RCC 7860 (cell line): ENCODE measurements at places on chromosomes 11 and 22.

GRCh38 chr11:90818196-90818745 is 595.4 kb upstream of the CHORDC1 start:
- no peak for DNase-seq

GRCh38 chr11:73655686-73656085 is 9.3 kb downstream of the PLEKHB1 start:
- DNase-seq: no peak

- no peak for DNase-seq
Measured at GRCh38 chr11:75810637-75811390, 4.2 kb upstream of the UVRAG start.

DNA sequence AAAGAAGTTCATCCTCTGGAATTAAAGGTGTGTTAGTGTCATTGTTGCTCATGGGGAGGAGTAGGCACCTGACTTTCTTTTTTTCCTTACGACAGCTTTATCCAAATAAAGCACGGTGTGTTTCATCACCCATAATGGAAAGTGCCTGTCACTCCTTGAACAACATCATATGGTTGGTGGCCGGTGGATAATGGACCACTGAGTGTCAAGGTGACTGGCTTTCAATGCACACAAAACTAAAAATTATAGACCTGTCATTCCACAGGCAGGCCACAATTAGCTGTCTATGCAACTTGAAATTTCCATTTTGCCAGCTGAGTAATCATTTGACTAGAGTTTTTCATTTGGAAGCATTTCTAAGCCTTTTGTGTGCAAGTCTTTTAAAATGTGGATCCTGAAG is 45.0 kb upstream of the MPPED2 start:
- no peak for DNase-seq

DNA sequence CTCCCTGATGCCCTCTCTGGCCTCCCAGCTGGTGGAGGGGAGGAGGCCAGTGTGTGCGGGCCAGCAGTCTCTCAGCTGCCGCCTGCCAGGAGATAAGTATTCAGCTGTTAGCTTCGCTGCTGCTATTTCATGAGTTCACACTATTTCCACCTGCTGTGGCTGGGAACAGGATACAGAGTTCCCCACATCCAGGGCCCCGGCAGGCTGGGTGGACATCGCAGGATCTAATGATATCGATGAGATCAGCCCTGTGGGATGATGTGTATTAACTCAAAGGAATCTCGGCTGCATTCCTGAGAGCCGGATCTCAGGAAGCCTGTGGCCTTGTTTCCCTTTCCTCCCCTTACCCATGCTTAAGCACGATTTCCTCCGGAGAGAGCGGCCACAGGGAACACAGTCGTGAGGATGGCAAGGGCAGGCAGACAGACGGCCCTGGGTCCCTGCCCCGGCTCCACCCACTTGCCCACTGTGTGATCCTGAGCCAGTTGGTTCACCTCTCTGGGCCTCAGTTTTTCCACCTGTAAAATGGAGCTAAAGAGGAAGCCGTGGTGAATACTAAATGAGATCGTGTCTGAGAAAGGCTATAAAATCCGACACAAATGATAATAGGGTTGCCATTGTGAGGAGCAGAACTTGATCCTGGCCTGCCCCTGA is 6.5 kb upstream of the PVALB start:
- no peak for DNase-seq

- no peak for DNase-seq
Measured at GRCh38 chr22:22196018-22196533, 48.5 kb upstream of the VPREB1 start.

DNA sequence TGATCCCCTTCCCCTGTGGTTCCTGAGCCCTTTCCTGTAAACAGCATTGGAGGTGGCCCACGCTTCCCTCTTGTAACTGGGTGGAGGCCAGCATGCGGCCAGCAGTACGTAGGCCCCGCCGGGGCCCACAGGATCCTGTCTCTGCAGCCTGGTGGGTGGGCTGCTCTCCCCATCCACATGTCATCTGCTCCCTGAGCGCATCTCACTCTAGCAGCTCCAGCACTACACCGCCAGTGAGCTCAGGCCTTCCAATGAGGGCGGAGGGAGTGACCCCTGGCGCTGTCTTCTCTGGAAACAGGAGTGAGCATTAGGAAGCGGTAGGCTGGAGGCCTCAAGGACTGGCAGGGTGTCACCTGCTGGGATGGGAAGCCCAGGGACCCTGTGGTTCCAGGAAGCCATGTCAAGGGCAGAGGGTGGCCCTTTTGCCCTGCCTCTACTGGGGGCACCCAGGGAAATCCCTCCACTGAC is 363.9 kb downstream of the TBC1D22A start:
- no peak for DNase-seq

DNA sequence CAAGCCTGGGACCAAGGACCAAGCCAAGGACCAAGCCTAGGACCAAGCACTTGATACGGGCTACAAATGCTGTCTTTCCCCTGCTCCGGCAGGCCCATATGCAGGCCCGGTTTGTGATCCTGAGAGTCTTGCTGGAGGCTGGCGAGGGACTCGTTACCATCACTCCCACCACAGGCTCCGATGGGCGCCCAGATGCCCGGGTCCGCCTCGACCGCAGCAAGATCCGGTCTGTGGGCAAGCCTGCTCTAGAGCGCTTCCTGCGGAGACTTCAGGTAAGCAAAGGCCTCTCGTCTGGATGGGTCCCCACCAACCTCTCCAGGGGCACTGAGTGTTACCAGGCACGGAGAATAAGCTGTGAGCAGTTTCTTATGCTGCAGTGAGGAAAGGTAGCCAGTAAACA is 13.2 kb upstream of the BBS1 start:
- no peak for DNase-seq

GRCh38 chr11:46382646-46383403 is 1.4 kb downstream of the MDK start:
- no peak for DNase-seq

DNA sequence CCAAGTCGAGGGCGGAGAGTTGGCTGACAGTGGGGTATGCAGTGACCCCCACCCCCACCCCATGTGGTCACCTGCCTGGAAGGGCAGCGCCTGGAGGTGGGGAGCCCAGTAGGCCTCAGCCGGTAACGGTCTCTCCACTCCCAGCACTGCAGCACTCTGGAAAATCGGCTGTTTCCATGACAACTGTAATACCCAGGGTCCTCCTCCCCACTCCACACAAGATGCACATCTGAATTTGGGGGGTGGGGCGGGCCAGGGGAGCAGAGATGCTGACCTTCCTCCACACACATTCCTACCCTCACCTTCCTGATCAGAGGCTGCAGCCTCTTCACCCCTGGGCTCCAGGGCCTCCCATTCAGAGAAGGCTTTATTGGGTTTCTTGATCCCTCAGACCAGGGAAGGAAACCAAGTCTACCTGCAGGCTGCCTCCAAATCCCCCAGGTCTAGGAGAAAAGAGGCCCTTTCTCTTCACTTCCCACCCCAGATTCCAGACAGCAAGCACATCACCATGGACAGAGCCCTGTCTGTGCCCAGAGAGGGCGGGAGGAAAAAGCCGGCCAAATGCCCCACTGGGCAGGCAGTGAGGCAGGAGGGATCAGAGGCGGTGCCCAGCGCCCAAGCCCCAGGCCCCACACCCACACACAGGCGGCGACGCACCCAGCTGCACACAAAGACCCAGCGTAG is 46.5 kb downstream of the SLC22A12 start:
- no peak for DNase-seq

DNA sequence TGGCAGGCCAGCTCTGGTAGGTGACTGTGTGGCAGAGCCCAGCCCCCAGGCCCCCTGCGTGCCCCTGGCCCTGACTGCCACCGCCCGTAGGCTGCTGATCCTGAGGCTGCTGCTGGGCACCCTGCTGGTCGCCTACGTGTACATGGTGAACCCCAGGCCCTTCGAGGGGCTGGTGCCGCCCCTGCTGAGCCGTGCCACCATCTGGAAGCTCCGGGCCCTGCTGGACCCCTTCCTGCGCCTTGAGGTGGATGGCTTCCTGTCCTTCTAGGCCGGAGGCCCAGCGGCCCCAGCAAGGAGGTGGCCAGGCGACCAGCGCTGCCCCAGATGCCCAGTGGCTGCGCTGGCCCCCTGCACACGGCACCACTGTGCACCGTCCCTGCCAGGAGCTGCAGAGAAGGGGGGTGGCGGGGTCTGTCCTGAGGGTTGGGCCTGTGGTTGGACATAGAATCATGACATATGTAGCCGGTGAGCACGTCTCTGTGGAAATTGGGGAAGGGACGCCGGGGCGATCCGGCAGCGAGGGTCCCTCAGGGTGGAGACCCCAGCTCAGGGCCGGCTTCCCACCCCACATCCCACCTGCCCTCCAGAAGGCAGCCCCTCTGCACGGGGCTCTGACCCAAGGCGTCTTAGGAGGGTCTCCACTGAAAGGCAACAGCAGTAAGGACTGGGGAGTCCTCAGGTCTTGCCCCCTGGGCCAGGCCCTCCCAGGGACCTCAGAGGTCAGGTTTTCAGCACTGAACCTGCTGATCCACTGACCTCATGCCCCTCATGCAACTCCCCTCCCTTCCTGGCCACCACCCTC is 185.4 kb downstream of the IGLL1 start:
- no peak for DNase-seq

GRCh38 chr11:17771841-17772401 is 37.3 kb downstream of the KCNC1 start:
- DNase-seq: no peak

GRCh38 chr11:75993126-75993525 is 178.1 kb downstream of the UVRAG start:
- no peak for DNase-seq

- DNase-seq: no peak
Measured at GRCh38 chr11:10387206-10388083, 67.6 kb upstream of the AMPD3 start.

- no peak for DNase-seq
Measured at GRCh38 chr11:74018331-74019005, 9.6 kb upstream of the UCP3 start.

DNA sequence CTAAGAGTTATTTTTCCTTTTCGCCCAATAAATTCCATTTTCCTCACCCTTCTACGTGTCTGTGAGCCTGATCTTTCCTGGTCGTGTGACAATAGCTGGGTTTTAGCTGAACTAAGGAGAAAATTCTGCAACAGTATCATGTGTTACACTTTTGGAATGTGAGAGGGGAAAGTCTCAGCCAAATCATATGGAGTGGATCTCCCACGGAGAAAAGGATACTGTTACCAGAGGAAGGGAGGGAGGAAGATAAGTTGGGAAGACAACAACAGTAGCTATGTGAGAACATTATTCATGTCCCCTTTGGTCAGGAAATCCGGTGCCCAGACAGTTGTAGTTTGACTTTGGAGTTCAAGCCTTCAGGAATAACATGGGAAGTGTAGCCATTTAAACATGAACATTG is 584.0 kb upstream of the RAG2 start:
- DNase-seq: no peak

- no peak for DNase-seq
Measured at GRCh38 chr11:86202013-86202336, 42.6 kb upstream of the EED start.

- no peak for DNase-seq
Measured at GRCh38 chr11:11316651-11317230, 36.3 kb downstream of the CSNK2A3 start.

GRCh38 chr11:79206951-79207350 is 233.9 kb downstream of the TENM4 start:
- no peak for DNase-seq

DNA sequence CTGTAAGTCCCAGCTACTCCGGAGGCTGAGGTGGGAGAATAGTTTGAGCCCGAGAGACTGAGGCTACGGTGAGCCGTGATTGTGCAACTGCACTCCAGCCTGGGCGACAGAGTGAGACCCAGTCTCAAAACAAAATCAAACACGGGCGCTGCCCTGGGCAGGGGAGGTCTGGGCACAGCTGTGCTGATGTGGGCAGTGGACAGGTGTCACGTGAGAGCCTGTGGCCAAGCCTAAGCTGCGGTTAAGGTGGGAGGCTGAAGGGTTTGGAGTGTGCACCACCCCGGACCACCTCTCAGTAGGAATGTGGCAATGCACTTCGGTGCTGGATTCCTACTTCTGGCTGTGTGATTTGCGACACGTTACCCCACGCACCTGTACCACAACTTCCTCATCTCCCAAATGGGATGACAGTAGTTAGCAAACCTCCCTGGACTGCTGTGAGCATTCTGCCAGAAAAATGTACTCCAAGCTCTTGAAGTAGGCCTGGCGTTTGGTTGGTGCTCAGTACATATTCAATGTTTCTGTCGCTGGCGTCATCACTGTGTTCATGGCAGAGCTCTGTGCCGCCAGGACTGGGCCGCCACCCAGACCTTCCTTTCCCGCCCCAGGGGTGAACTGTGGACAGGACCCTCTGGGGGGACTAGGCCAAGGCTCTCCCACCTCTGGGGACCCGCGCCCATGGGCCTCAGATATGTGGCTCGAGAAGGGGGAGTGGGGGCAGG is 807 bp upstream of the ZNF74 start:
- DNase-seq: no peak

GRCh38 chr22:19325296-19325948 is 33.9 kb upstream of the CLTCL1 start:
- DNase-seq: no peak

DNA sequence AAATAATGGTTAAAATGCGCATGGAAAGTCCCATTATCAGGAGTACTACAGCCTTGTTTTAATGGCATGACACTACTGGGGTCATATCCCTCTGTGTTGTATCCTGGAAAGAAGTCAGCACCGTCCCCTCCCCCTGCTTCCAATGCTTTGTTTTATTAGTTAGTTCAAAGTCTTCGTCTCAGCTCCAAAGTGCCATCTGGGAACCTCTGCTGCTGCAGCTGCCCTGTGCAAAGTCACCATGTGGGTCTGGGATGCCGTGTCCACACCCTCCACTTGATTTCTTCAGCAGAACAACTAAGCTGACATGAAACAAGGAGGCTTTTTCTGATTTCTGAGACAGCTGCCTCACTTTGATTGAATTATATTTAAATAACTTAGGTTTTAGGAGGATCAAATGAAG is 29.5 kb upstream of the NCAM1 start:
- no peak for DNase-seq

DNA sequence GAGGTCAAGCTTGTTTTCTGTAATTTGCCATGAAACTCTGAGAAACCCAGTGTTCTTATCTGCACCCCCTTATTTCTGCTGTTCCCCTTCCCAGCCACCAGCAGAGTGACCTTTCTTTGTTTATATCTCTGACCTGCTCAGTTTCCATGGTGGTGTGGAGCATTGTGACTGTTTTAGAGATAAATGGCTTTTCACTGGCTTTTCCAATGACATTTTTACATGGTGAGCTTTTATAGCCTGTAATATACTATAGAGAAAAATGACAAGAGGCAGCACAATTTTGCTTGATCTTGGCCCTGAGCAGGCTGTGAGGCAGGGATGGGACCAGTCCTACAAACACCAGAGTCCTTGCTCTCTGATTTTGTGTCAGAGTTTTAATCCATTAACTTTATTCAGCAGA is 233.9 kb downstream of the FAT3 start:
- no peak for DNase-seq

DNA sequence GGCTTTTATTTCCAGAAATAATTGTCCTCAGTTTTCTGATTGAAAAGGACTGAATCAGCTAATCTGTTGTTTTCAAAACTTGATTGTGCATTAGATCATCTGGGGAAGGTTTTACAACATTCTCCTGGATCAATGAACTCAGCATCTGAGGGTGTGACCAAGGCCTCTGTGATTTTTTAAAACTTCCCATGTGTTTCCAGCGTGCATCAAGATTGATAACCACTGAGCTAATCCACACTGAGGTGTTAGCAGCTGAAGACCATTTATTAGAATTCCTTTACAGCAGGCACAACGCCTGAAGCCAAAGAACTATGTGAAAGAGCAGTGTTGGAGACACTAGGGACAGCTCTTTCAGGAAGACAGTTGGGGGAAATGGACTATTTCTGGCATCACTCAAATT is 10.2 kb downstream of the VSTM5 start:
- no peak for DNase-seq

GRCh38 chr11:77136074-77136473 is 8.0 kb downstream of the MYO7A start:
- DNase-seq: peak; percentile 21
